IPS DF 6.9 (cell line): ENCODE measurements at places on chromosomes 16 and 17.

DNA sequence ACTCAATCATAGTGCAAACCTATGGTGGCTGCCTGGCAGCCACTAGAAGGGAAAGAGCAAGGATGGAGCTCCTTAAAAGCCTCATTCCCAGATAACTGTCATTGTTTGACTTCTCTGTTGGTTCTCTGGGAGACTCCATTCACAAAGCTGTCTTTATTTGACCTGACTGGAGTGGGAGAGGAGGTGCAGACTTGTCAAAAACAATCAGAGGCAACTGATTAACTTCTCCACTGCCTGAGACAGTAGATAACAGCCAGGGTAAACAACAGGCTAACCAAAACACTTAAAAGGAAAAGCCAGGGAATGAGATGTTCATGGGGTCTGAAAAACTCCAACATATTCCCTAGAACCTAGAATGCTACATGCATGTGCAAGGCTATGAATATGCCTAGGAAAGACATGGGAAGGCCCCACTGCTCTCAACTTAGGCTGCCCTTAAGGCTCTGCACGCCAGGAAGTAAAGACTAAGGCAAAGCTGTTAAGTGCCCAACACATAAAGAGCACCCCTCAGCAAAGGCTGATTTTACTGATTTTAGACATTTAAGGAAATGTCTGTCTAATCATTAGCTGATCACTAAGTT lies 82.0 kb downstream of the TTC19 start:
- DNase-seq: no peak

GRCh38 chr16:75394941-75395340 lies 38.4 kb downstream of the CFDP1 start:
- no peak for DNase-seq

- DNase-seq: no peak
Observed at GRCh38 chr16:74372953-74373846, 2.9 kb upstream of the NPIPB15 start.

DNA sequence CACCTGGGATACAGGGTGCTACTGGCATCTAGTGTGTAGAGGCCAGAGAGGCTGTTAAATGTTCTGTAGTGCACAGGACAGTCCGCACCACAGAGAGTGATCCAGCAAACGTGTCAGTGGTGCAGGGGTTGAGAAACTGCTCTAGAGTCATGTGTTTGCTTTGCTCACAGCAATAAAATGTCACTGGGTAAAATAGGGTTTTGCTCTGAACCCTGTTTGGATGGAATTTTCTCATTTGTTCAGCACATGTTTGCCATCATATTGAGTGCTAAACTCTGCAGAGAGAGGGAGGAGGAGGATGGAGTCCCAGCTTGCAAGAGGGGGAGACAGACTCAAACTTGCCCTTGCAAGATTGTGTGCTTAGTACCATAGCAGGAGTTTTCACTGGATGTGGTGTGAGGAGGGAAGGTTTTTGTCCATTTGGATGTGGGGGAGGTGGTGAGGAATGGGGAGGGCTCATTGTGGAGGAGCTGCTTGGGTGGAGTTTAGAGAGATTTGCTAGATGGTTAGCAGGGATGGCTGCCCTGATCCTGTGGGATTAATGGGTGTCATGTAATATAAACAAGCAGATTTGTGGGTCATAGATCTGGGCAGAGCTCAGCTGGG lies 11.8 kb downstream of the PLCG2 start:
- no peak for DNase-seq

GRCh38 chr16:84739349-84740124 lies 39.7 kb downstream of the USP10 start:
- DNase-seq: no peak

DNA sequence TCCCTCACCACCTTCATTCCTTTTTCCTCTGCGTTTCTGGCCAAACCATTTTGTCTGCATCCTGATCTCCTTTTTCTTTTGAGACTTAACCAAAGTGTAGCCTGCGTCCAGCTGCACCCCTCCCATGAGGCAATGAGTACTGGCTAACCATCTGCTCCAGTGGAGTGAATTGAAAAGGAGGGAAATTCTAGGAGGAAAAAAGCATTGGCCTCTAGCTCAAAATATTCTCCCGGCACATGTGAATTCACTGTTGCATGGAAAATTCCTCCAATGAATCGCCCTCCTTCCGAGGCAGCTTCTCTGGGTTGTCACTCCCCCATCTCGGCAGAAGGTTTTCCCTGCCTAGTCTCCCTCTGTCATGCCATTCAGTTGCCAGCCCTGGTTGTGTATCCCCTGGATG lies 5.6 kb downstream of the RAP1GAP2 start:
- no peak for DNase-seq

DNA sequence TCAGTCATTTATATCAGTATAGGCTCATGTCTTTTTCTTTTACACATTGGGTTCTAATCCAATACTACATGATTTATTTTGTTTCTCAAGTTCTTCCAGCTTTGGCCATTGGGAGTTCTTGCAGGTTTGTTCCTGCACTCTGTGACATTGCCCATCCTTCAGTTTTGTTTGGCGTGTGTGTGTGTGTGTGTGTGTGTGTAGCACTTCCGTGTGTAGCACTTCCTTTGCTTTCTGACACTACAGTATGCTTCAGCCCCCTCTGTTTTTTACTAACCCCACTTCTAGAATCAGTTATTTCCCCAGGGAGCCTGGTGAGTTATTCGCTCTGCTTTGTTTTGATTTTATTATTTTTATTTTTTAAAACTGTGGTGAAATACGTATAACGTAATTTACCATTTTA lies 75.6 kb upstream of the LGALS9 start:
- DNase-seq: no peak
